ENCODE measurements at places on chromosomes 13 and 19.

DNA sequence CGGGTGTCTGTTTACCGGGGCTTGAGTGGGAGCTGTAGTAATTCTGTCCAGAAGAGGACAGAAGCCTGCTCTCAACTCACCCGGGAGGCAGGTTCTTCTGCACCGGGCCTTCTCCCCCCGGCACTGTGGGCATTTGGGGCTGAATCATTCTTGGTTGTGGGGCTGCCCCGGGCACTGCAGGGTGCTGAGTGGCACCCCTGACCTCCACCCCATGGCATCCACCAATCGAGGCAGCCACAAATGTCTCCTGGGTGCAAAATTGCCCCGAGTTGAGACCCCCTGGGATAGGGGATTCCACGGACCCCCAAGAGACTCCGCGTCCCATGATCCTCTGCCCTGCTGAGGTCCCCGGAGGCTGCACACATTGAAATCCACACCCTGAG lies 68.8 kb downstream of the GNG7 start:
- no peak for DNase-seq

- no peak for DNase-seq
Observed at GRCh38 chr19:31160336-31160926, 188.8 kb downstream of the TSHZ3 start.

DNA sequence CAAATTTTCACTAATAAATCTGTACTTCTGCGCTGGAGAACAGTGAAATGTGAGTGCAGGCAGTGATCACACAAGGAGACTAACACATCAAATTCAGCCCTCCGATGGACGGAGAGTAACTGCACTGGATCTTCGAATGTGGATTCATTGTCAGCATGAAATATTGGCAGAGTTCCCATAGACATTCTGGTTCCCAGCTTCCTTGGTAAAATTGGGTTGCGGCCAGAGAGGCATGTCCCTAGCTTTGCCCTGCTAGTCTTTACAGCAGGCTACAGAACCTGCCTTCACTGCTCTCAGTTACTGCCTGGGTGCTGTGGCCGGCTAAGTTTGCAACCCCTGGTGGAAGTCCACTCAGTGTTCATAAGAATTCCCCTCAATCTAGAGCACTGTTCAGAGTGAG lies 32.3 kb upstream of the UQCRFS1 start:
- no peak for DNase-seq

- DNase-seq = no peak
Observed at GRCh38 chr13:94537740-94538630, 58.0 kb downstream of the TGDS start.

- no peak for DNase-seq
Observed at GRCh38 chr19:18386543-18387271, 749 bp downstream of the GDF15 start.

GRCh38 chr19:9116547-9116946 lies 984 bp upstream of the OR7G1 start:
- DNase-seq = no peak

DNA sequence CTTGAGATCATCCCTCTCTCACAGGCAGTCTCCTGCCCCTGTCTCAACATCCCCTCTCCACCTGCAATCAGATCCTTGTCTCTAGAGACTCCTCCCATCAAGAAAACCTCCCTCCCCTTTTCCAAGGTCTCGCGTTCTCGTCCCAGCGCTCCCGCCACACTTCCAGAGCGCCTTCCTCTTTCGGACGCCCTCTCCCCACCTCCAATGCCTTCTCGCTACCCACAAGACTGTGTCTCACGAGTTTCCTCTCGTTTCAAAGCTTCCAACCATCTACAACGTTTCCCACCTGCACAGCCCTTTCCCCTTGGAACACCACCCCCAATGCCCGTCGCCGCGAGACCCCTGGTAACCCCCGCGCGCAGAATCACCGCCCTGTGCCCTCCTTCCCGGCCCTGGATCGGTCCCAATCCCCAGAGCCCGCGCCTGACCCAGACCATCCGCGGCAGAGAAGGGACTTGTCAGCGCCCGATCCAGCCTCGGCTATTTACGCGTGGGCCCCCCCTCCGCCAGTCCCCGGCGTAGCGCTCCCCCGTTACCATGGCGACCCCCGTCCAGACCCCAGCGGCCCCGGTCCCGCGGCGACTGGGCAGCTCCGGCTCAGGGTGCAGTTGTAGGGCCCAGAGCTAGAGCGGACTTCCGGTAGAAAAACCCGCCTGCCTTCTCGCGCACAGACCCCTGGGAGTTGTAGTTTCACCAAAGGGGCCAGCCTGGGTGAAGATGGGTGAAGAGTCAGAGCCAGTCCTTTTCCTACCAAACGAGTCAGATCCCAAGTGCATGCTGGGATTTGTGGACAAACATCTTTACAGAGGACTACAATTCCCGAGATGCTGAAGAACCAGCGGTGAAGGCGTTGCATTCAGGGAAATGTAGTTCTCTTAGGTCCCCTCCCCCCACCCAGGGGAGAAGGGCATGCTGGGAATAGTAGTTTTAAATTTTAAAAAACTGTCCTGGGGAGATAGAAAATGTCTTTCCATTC lies at the start of gene AP2S1:
TSS of gene AP2S1 (minus strand) at position 619 of the 976 bp plus-strand sequence. CDS start at position 539, 80 bp downstream.
- peak; percentile 88 for DNase-seq

GRCh38 chr19:49690656-49691242 lies at the start of gene CPT1C:
Gene CPT1C, plus strand, starts transcription at chr19:49691116. Its CDS starts 1,137 bp downstream, at chr19:49692253.
- DNase-seq = peak; percentile 35

GRCh38 chr13:72834601-72835000 lies 52.7 kb downstream of the PIBF1 start:
- no peak for DNase-seq

GRCh38 chr13:97411984-97412383 lies 22.0 kb upstream of the RAP2A start:
- no peak for DNase-seq

DNA sequence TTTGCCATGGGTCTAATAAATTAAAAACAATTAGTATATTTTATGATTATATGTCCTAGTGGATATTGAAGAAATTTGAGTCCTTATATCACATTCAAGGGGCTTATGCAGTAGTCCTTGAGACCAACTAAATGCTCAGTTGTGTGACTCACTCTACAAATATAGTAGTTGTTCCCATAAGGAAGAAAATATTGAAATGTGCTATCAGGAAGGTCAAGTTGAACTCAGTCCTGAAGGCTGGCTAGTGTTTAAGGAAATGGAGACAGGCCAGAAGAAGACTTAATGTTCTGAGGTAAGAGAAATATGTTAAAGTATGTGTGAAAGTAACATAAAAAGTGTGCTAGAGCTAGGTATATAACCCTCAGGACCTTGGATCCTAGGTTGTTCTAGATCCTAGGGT lies 766.1 kb upstream of the GPC6 start:
- no peak for DNase-seq

DNA sequence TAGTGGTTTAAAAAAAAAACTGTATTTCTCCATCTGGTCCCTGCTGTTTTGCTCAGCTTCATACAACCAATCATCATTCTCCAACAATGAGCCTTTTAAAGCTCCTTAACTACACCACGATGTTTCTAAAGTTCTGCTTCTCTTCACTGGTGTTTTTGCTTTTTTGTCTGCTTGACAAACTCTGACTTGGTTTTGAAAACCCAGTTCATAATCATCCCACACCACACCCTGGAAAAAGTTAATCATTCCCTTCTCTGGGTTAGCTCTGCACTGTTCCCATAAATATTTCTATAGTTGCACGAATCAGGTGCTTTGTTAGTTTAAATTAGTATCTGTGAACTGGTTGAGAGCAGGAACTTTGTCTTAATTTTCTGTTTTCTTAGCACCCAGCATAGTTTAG lies 217.1 kb downstream of the ENOX1 start:
- no peak for DNase-seq

- no peak for DNase-seq
Observed at GRCh38 chr13:28657784-28658538, 969 bp upstream of the POMP start.

DNA sequence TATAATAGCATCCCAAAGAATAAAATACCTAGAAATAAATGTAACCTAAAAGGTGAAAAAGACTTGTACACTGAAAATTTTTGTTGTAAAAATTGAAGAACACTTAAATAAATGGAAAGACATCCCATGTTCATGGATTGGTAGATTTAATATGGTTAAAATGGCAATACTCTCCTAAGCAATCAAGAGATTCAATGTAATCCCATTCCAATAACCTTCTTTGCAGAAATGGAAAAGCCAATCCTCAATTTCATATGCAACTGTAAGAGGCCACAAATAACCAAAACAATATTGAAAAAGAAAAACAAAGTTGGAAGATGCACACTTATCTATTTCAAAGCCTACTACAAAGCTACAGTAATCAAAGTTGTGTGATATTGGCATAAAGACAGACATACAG lies 17.7 kb downstream of the DZIP1 start:
- DNase-seq = no peak

- no peak for DNase-seq
Observed at GRCh38 chr19:50972795-50973376, 3.5 kb upstream of the KLK6 start.

GRCh38 chr19:2798733-2799132 lies 13.4 kb downstream of the THOP1 start:
- DNase-seq = no peak

DNA sequence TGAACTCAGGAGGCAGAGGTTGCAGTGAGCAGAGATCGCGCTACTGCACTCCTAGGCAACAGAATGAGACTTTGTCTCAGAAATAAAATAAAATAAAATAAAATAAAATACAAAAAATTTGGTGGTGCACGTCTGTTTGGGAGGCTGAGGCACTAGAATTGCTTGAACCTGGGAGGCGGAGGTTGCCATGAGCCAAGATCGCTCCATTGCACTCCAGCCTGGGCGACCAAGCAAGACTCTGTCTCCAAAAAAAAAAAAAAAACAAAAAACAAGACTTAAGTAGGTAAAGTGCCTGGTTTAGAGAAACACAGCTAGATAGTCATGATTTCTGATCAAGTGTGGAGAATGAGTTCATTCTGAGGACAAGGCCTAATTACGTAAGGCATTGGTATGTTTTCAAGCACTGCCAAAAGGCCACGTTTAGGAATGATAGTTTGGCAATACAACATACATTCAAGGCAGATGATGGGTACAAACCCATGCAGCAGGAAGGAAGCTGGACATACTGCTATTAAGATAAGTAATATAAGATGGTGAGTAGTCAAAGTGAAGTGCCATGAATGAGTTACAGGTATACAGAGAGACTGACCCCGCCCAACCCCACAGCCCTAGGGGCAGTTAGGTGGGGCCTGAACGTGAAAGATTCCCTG lies 4.8 kb upstream of the UCHL3 start:
- DNase-seq = no peak

DNA sequence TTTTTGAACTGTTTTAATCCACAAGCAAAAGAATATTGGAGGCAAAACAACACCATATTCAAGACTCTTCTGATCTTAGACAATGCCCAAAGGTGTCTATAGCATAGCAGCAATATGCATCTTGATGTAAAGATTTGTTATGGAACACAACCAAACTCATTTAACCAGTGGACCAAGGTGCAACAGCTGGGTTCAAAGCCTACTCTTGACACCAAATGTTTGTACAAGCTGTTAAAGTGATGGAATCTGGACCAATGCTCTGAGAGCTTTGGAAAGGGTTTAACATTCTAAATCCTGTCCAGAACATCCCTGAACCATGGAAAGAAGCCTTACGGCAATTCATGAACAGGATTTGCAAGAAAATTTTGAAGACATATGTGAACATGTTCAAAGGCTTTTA lies 520.0 kb downstream of the GPC6 start:
- no peak for DNase-seq

GRCh38 chr13:60655256-60655655 lies 258.2 kb downstream of the TDRD3 start:
- DNase-seq = no peak

DNA sequence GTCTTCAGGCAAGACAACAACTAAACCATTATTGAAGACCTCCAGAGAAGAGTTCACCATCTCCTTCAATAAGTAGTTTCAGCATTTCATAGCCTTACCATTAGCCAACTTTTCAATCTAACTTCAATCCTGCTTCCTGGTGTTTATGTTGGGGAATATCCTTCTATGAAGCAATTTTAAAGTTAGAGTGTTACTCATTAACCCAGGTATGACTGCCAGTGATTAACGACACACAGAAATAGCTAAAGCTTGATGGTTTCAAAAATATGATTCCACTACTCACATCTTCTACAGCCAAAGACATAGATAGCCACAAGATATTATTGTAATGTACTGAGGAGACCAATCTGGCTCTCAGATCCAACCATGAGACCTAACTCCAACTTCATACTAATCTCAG lies 403.2 kb downstream of the EFNB2 start:
- no peak for DNase-seq

GRCh38 chr13:69035771-69036170 lies 1071.9 kb upstream of the ATXN8OS start:
- DNase-seq = no peak

DNA sequence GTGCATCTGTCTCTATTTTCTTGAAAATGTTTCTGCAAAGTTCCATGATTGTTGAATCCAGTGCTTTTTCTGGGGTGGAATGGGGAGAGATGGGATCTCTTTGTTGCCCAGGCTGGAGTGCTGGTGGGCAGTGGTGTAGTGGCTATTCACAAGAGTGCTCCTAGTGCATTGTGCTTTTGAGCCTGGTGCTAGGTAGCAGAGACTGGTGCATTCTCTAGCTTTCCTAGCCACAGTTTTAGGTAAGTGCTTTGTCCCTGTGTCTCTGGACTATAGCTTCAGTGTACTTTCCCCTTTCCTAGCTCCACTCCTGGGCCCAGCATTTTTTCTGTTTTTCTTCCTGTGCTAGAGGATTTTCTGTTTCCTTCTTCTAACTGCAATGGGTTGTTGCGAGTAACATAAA lies 825.6 kb downstream of the SLITRK6 start:
- DNase-seq = no peak

- DNase-seq = no peak
Observed at GRCh38 chr13:60957816-60958215, 457.8 kb downstream of the PCDH20 start.

DNA sequence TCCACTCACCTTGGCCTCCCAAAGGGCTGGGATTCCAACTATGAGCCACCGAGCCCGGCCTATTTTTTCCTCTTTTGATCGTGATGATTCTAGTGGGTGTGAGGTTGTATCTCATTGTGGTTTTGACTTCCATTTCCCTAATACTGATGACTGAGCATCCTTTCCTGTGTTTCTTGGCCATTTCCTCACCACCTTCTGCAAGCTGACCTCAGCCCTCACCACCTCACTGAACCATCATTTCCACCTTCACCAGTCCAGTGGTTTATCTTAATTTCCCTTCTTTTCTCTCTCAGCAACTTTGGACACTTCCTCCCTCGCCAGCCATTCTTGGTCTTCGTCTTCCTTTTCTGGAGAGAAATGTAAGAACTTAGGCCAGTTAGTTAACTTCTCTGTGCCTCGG lies 13.0 kb upstream of the BICRA start:
- no peak for DNase-seq

DNA sequence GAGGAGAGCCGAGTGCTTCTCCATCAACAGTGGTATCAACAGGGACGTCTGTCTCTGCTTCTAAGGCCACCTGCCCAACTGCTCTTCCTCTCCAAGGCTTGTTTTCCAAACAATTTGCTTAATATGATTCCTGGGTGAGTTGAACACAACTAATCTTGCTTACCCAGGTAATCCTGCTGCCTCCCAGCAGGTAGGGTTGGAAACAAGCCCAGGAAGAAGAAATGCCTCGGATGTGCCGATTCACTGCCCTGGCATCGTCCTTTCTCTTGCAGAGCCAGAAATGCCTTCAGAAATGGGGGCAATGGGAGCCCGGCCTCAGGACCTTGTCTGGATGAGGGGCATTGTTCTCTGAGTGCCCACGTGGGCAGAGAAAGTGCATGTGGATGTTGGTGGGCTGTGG lies 51.9 kb upstream of the C1QTNF9B start:
- DNase-seq = no peak

- no peak for DNase-seq
Observed at GRCh38 chr19:23800868-23801267, 42.2 kb upstream of the ZNF681 start.
